ENCODE measurements at places on chromosomes 7 and 10.

DNA sequence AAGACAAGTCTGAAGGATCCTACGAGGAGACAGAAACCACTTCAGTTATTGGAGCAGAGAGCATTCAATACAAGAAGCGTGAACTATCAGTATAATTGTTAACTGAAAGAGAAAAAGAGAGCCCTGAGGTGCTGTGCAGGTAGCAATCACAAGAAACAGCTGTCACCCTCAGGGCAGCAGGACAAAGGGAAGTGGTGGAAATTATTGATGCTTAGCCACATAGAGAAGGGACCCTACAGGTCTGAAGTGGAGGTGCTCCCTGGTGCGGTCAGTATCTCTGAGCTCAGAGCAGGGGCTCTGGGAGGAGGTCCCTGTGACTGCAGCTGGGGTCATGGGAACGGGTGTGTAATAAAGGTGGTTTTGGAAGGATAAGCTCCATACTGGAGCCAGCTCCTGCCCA, 97.8 kb upstream of the KLF6 start:
- no peak for DNase-seq

DNA sequence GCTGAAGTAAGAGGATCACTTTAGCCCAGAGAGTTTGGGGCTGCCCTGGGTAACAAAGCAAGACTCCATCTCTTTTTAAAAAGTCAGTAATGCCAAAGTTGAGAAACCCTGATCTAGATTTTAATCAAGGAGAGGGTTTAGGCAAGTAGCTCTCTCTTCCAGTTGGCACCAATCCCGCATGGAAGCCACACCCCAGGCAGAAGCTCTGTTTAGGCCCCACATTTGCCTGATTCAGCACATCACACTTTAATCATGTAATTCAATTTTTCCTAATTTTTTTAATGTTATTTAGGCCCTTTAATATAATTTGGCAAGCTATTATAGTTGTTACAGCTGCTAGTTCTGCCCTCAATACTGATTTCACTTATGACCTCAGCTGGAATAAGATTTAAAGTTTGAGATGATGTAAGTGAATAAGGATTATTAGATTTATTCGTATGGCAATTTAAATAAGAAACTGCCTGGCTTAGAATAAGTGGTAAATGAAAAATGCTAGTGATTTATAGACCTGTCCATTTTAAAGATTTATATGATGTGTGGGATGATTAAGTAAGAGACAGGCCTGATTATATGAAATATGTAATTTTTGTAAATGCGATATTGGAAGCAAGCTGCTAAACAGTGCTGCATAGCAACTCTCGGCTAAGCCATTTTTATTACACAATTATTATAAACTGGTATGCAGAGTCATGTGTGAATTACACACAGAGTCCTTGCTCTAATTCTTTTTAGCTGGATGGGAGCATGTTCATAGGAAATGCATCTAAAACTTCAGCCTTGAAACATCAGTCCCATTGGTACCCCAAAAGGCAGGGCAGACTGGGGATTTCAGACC, 80.2 kb upstream of the NFE2L3 start:
- no peak for DNase-seq

- no peak for DNase-seq
Observed at GRCh38 chr7:89503281-89503680, 651.0 kb upstream of the STEAP1 start.

GRCh38 chr7:40331915-40332314, 197.1 kb downstream of the SUGCT start:
- no peak for DNase-seq

- no peak for DNase-seq
Observed at GRCh38 chr7:127912901-127913300, 118.3 kb downstream of the LRRC4 start.

- DNase-seq, result no peak
Observed at GRCh38 chr7:7944619-7945282, 23.8 kb upstream of the GLCCI1 start.

DNA sequence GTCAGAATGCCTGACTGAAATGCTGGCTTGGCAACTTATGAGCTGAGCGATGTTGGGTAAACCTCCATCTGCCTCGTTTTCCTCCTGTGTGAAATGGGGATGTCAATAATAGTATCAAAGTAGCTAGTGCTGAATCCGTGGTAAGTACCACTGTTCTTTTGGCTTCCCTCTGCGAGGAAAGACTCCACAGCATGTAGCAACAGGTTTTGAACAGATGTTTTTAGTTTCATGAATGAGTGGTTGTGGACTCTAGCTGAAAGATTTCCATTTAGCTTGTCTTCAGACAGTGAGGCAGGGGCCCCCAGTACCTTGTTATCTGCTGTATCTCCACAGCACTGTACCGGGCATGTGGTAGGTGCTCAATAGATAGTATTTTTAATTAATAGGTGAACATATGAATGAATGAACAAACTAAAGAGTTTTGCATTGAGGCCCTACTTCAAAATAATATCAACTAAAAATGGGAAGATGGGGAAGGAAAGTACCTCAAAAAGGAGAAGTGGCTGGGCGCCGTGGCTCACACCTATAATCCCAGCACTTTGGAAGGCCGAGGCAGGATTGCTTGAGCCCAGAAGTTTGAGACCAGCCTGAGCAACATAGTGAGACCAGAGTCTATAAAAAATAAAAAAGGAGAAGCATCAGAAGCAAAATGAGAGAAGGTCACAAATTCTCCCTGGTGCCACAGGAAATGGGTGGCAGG, 5.6 kb upstream of the DLG5 start:
- DNase-seq, result no peak

- no peak for DNase-seq
Observed at GRCh38 chr7:149773446-149774236, at the start of gene ZNF467. Gene ZNF467 (minus strand): TSS chr7:149773588. CDS start chr7:149771032, 2,556 bp downstream.

DNA sequence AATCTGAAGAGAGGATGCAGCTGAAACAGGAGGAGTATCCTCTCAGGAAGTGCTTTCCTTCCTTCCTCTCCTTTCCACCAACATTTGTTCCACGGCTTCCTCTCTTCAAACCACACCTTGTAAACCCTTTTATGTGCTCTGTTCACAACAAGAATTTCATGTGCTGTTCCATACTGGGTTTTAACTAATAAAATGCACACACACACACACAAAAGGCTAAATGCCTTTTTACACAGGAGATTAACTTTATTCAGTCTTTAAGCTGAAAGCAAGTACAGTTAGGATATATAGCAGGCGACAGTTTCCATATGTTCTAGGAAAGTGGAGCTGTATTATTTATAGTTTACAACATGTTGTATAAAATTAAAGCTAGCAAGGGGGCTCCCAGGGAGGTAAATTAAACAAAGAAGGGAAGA, 106.7 kb downstream of the REEP3 start:
- no peak for DNase-seq

DNA sequence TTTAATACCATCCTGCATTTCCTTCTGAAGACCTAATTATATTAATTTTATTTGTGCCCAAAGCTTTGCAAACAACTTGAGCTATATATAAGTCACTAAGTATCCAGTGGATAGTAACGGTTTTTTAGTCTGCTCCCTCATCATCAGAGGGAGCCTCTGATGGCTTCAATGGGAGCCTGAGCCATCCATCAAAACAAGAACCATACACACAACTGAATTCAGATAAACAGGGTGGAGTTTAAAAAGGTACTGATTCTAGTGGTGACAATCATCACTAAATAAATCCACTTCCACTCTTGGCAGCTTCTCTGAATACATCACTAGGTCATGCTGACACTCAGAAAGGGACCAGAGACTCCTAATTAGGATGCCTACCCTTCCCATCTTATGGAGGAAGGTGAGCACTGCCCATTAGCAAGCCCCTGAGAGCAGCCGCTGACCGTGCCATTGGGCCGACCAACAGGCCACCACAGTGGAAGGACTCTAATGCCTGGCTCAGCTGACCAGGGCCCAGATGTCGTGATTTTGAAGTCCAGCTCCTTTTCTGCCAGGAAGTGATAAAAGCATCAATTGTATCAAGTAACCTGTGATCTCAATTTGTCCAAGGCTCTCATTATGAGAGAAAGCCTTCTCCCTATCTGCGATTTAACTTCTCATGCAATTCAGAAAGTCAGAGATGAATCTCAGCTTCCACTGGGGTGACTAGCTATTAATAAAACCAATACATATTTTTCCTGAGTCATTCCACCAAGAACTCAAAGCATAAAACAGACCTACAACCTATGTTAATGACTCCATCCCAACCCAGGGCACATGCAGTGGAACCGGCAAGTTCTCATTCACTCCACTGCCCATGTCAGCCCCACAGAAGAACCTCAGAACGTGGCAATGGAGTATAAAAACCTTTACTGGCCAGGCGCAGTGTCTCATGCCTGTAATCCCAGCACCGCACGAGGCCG, 13.1 kb downstream of the VOPP1 start:
- DNase-seq, result no peak

GRCh38 chr7:122846591-122846990, 39.7 kb downstream of the CADPS2 start:
- DNase-seq, result no peak

DNA sequence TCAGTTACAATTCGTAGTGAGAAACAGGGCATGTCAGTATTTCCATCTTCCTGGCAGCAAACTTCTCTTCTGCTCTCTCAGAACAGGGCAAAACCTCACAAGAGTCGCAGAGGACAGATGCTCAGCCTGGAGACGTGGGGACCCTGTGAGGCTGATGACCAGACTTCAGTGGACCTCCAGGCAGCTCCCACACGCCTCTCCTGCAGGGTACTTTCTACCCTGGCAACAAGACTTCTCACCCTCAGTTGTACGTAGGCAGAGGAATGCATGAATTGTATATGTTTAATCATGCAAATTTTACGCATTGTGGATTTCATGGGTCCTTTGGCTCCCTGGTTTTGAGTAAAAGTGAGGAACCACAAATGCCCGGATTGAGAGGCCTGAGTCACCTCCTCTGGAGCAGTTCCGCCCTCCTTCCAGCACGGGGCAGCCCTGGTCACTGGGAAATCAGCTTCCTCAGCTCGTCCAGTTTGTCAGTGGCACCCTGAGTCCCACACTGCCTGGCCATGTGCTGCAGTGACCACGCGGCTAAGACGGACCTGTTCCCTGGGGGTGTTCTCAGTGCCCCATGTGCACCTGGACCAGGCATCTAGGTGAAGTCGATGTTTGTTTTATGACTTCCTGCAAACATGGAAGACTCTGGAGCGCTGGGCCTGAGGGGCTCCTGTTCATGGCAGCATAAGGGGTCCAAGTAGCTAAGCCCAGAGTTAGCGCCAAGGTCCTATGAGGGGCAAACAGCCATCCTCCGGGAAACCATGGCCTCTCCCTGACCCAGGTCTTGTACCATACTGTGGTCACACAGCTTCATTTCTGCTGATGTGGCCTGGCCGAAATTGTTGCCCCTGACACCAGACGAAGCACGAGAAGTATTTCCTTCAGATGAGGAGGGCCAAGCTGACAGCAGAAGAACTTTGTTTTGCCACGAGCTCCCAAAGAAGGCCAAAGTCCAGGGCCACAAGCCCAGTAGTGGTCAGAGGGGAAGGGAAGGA, 165.1 kb downstream of the TNS3 start:
- no peak for DNase-seq

DNA sequence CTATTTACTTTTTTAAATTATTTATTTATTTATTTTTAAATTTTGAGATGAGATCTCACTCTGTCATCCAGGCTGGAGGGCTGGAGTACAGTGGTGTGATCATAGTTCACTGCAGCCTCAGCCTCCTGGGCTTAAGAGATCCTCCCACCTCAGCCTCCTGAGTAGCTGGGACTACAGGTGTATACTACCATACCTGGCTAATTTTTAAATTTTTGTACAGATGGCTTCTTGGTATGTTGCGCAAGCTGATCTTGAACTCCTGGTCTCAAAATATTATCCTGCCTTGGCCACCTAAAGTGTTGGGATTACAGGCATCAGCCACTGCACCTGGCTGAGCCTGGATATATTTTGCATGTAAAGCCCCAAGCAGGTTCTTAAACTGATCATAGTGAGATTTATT, 7.6 kb downstream of the CHST12 start:
- DNase-seq, result no peak

- no peak for DNase-seq
Observed at GRCh38 chr7:119945822-119946221, 327.2 kb upstream of the KCND2 start.

DNA sequence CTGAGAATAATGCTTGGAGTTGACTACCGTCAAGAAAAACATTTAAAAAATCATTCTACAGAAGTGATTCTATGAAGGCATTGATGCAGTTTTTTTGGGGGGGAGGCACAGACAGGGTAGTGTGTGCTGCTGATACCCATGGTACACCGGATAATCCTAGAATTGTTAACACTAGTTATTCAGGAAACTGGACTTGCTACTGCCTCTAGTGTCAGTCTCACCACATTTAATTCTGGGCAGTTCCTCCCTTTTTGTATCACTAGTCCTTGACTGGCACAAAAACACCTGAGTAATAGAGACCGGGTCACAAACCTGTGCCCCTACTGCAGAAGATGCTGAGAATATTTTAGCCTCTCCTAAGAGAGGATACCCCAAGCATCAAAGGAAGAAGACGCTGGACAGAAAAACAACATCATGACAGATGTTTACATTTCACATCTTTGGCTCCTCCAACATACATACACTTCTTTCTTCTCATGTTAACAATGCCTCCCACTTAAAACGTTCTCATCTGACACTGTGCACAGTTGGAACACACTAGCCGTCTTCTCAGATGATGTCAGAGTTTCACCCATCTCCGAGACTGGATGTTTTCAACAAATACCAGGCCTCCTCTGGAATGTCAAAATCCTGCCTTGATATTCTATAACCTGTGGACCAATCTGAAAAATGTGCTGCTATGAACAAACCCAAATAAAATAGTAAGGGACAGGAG, 13.1 kb upstream of the TCAF1 start:
- no peak for DNase-seq

- no peak for DNase-seq
Observed at GRCh38 chr7:36459236-36459960, 69.7 kb downstream of the ANLN start.

DNA sequence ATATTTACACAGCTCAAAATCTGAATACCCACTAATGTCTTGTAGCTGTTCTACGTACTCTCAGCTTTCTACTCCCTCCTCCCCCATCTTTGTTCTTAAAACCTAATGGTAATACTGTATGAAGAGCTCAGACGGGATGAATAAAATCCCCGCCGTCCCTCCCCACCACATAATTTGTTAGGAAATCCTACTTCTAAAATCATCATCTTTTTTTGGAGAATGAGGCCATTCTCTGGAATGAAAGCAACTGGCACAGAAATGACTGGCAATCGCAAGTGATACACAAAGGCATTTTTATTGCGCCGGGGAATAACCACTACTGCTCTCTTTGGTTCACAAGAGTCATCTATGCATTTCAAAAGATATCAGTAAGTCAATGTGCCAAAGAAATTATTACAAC, 27.3 kb downstream of the SLC35B4 start:
- no peak for DNase-seq

DNA sequence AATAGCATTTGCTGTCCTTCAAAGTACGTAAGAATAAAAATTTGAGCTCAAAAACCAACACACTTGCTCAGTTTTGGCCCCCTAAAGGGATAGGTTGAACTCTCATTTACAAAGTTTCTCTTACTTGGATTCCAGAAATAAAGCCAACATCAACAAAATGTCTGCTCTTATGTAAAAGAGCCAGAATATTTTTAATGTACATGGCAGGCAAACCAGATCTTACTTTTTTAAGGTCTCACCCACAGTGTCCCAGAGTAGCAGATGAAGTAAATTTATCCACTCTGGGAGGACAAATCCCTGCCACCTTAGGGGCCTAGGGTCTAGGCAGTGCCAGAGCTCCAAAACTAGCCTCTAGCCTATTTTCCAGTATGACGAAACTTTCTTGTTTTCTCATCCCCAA, 159.6 kb downstream of the SKAP2 start:
- DNase-seq, result no peak
